NCI-H1694 (cell line): ENCODE measurements at places on chromosomes 1 and 21.
A peak's percentile ranks its signal among the peaks of the same experiment; 100 is the strongest.

DNA sequence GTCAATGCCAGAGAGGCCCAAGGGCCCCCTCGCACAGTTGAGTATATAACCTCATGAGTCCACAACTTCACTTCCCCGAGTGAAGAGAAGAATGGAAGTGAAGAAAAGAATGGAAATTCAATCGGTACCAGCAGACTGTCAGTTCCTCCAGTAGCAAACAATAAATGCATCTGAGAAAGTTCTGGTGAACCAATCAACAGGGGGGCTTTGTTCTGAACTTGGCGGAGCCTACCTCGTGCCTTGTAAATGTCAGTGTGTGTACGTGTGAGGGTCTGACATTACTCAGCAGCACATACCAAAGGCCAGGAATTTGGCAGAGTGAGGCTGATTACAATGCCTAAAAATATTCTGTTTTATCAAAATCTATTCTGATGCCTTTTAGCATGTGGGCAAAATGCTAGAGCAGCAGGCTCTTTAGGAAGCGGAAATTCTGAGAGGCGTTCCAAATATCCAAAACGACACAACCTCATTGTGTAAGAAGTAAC lies 238.5 kb downstream of the LTN1 start:
- DNase-seq: no peak

DNA sequence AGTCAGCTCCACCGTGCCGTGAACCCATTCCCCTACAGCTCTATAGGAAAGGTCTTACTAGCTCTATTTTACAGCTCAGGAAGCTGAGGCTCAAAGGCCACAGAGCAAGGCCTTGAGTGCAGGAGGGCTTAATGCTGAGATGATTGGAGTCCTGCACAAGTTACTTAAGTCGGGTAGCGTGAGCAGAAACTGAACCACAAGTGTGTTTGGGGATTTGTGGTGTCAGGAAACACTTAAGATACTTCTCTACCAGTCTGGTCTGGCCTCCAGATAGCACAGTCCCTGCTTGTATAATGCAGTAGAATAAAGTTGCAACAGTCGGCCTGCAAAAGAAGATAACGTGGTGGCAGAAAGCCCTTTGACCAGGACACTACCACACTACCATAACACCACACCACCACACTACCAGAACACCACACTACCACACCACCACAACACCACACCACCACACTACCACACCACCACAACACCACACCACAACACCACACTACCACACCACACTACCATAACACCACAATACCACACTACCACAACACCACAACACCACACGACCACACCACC lies 118.1 kb downstream of the SPSB1 start:
- no peak for DNase-seq

DNA sequence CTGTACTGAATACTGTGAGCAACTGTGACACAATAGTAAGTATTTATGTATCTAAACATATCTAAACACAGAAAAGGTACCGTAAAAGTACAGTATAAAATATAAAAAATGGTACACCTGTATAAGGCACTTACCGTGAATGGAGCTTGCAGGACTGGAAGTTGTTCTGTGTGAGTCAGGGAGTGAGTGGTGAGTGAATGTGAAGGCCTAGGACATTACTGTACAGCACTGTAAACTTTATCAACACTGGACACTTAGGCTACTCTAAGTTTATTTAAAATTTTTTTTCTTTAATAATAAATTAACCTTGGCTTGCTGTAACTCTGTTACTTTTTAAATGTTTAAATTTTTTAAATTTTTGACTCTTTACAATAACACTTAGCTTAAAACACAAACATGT lies 24.5 kb upstream of the SHCBP1L start:
- DNase-seq: no peak

GRCh38 chr1:83559129-83559840 lies 439.6 kb downstream of the TTLL7 start:
- DNase-seq: no peak

DNA sequence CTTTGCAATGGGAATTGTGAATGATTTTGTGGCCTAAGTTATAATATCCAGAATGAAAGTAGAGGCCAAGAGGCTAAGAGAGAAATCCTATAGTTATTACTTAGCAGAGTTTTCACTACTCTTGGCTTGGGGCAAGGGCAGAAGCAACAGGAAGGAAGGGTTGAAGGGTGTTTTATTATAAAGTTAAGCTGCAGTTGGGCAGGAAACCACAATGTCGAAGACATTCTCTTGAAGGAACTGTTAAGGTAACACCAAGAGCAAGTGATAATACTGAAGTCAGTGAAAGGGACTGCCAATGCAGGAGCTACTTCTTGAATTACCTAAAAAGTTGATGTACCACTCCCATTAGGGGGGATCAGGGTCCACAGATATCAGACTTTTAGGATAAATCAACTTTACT lies 8.3 kb downstream of the XCL2 start:
- no peak for DNase-seq

GRCh38 chr1:226405411-226405988 lies 2.4 kb downstream of the PARP1 start:
- DNase-seq: no peak

DNA sequence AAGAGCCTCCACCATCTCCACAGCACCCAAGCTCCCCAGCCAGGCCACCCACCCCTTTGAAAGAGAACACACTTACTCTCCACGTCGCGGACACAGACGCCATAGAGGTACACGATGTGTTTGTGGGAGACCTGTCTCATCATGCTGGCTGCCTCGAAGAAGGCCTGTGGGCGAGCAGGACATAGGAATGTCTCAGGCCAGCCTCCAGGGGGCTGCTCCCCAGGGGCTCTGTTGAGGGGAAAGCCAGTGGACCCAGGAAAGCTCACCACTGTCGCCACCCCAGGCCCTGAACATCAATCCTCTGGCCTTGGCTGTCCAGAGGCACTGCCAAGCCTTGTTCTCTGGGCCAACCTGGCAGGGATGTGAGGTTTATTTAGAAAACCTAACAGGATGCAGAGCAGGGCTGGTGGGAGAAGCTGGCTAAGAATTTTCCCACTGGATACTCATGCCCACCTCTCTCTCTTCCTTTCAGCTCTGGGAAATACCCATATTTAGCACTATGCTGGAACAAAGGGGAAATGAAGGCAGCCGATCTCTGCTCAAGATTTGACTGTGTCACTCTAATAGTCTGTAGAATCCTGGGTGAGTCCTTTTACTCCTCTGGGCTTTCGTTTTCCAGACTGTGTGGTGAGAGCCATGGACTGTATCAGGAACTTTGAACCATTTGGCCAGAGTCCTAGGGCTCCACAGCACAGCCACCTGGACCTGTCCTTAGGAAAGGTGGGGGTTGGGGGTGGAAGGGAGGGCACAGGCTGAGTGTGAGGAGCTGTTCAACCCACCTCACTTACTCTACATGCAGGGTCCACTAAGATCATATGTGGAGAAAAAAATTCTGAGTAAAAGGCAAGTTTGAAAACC lies 101.9 kb downstream of the RAVER2 start:
- DNase-seq: no peak

DNA sequence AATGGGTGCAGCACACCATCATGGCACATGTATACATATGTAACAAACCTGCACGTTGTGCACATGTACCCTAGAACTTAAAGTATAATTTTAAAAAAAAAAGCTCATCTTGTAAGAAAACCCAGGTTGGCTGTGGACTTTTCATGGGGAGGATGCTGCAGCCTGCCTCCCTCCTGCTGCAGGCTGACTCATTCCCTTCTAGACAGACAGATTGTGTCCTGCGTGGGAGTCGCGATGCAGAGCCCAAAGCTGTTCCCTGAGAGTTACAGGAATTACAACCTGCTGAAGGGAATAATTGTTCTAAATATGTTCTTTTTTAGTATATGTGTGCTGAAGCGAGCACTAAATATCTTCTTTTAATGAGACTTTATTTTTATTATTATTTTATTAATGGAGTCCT lies 93.2 kb downstream of the TBX19 start:
- no peak for DNase-seq

- DNase-seq: peak; percentile 38
Measured at GRCh38 chr1:233998891-233999290, 94.4 kb downstream of the SLC35F3 start.

- no peak for DNase-seq
Measured at GRCh38 chr1:199301472-199302217, 662.8 kb downstream of the PTPRC start.

GRCh38 chr1:181181792-181182585 lies 93.5 kb downstream of the IER5 start:
- DNase-seq: no peak

DNA sequence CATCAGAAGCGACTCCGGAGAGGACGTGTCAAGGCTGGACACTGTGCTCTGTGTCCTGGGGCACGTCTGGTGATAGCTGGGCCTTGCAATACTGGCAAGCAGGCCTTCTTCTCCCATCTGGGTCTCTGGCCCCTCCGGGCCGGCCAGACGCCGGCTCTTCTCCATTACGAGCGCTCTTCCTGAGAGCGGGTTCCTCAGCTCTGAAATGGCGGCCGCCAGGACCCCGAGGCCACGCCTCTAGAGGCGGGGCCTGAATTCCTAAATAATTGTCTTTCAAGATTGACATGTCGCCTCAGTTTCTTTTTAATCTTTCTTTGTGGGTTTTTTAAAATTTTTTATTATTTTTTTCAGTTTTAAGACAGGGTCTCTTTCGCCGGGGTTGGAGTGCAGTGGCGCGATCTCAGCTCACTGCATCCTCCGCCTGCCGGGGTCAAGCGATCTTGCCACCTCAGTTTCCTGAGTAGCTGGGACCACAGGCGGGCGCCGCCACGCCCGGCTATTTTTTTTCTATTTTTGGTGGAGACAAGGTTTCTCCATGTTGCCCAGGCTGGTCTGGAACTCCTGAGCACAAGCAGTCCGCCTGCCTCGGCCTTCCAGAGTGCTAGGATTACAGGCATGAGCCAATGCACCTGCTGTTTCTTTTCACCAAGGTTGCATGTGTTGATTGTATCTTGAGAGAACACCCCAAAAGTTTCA lies 9.2 kb downstream of the RNF2 start:
- no peak for DNase-seq

DNA sequence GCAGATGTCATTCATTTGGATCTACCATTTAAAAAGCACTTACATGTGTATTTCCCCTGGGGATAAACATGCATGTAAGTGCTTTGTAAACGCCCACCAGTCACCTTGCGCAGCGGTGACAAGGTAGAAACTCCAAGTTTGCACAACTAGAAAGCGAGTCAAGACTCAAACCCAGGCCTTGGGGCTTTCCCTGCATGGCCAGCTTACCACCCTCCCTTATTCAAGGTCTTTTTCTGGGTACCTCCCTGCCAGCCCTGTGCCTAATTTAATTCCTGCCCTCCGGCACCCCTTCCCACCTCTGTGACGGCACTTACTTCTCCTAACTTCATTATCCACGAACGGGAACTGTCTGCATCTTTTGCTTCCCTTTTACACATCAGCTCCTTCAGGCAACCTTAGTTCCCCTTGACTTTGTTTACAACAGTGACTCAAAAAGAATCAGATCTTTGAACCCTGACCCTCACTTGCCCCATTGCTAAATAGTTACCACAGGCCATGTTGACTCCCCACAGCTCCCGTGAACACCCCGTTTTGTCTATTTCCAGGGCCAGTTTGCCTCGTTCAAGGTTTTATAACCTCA lies 138.3 kb upstream of the ETS2 start:
- DNase-seq: no peak

- DNase-seq: no peak
Measured at GRCh38 chr1:116854716-116855115, 55.0 kb upstream of the PTGFRN start.

DNA sequence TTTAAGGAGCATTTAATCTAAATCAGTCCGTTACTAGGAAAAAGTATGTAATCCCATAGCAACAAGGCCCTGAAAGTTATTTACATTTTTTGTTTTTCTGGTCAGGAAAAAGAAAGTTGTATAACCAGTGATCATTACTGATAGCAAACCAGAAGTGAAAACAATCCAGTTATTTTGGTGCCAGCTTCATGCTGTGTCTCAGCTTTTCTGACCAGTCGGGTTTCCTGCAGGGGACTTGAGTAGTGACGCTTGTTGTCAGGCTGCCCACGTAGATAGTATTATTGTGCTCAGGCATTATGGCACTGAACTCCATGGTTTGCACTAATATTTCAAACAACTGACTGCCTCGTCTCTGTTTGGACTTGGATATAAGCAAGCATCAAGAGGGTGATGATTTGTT lies 55.2 kb downstream of the SASS6 start:
- no peak for DNase-seq

GRCh38 chr1:30232288-30232899 lies 491.0 kb downstream of the MATN1 start:
- DNase-seq: no peak

- no peak for DNase-seq
Measured at GRCh38 chr1:197042676-197043341, 24.3 kb downstream of the F13B start.
